Muscle of arm (tissue), 14 donors: ENCODE measurements at places on chromosomes 6 and 20.
A peak's percentile ranks its signal among the peaks of the same experiment; 100 is the strongest.

GRCh38 chr6:143368426-143368825 lies 82.1 kb downstream of the ADAT2 start:
- DNase-seq, result no peak

GRCh38 chr6:41088451-41088850 lies 15.7 kb downstream of the NFYA start:
- no peak for DNase-seq

DNA sequence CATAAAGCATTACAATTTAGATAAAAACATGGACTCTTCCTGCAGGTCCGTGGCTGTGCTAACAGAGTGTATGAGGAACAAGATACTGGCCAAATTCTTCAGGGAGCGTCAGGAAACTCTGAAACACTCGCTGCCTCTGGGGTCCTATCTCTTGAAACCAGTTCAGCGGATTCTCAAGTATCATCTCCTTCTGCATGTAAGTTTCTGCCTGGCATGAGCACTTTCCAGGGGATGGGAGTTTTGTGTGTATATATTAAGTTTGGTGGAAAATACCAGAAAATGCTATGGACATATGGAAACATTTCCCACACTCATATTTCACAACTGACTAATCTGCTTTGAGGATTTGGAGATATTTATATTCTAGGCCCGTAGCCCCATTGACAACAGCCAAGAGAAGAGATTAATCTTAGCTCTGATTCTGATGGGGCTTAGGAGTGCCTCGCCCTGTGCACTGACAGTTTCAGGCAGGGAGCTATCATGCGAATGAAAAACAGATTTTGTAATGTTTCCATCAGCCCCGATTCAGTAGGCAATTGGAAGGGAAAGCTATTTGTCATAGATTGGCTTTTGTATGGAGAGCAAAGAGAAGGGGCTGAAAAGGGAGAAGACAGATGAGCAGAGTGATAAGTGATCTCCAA lies 64.7 kb upstream of the MTHFD1L start:
- peak; percentile 86 for DNase-seq

DNA sequence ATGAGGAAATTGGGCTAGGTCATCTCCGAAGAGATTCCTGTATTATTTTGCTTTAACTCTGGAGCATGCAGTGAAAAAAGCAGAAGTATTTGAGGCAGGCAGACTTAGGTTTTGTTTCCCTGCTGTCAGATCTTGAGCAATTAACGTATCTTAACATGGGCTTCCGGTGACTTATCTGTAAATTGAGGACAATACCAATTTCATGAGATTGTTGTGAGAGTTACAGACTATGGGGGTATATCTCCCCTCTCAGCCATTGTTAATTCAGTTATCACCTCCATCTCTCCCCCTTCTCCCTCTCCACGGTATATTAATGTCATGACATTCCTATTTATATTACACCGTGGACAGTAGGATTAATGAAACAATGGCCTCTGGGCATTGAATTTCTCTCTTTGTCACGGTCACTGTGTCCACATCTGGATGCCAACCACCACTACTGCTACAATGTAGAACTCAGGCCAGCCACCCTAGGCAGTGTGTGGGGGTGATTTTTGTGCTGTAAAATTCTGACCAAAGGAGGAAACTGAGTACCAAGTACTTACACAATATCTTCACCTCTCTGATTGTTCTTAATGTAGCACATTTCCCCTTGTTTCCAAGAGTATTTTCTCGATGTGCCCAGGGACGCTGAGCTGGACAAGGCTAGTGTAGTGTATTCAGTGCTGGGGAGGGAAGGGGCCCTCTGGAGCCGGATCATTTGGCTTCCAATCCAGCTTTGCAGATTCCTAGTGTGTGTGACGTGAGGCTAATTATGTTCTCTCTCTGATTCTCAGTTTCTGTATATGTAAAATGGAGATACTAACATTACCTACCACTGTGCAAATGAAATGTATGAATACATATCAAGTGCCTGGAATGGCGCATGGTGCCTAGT lies 77.2 kb downstream of the GCNT2 start:
- DNase-seq, result no peak

GRCh38 chr6:136640132-136640915 lies 90.1 kb upstream of the MAP7 start:
- no peak for DNase-seq

DNA sequence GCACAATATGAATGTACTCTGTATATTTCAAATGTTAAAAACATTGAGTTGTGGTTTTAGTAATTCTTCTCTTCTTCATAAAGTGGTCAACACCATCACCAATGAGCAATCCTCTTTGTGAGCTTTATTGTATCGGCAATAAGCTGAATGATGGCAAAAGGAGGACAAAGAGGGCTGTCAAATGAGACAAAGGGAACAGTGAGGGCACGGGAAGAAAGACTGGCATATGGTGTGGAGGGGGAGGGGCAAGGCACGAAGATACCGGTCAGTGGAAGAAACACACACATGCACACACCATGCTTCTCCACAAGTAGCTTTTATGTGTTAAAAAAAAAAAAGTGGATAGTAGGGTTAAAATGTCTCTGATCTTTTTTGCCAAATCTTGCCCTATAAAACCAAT lies 506.8 kb upstream of the CITED2 start:
- no peak for DNase-seq

GRCh38 chr20:7123457-7123856 lies 356.0 kb downstream of the BMP2 start:
- no peak for DNase-seq

DNA sequence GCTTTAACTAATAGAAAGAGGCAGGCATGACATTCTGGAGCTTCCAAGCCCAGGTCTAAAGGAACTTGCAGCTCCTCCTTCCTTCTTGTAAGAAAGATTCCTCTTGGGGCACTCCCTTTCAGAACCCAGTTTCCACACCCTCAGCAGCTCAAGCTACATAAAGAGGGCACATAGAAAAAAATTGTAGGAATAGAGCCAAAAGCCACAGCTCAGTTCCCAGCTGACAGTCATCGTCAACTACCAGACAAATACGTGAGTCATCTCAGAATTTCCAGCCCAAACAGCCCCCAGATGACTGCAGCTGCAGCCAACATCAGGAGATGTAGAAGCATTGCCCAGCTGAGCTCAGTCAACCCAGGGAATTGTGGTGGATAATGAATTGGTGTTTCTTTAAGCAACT lies 349.8 kb upstream of the ARID1B start:
- no peak for DNase-seq

GRCh38 chr20:36777167-36777566 lies 3.6 kb upstream of the DSN1 start:
- peak; percentile 69 for DNase-seq

GRCh38 chr20:17533396-17533795 lies 2.2 kb upstream of the BFSP1 start:
- DNase-seq, result no peak

GRCh38 chr20:26218301-26218700 lies 521.6 kb upstream of the ZNF337 start:
- DNase-seq, result no peak

- DNase-seq, result peak; percentile 75
Observed at GRCh38 chr6:55963301-55963700, 87.9 kb upstream of the BMP5 start.

- no peak for DNase-seq
Observed at GRCh38 chr6:75926293-75927168, 145.9 kb downstream of the IMPG1 start.

DNA sequence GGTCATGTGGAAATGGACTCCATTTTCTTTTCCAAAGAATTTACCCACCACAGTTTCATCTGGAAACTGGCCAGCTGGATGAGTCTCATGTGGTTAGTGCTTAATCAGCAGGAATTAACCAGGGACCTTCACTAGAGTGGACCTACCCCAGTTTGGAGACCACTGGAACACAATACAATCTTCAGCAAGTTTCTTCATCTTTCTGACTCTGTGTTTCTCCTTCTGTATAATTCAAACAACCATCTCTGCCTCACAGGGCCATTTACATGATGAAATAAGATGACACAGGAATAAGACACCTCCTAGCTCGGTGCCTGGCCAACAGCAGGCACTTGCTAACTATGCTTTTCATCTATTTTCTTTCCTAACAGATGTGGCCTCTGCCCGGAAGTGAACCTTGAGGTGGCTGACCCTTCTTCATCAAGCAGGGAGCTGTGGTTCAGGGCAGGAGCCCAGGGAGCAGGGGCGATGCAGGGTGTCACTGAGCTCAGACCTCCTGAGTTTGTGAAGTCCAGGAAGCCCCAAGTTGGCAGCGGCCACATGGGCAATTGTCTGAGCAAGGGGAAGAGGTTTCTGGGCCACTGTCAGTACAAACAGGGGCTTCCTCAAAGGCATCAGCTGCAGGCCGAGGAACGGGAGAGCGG lies 98.8 kb downstream of the SOD2 start:
- DNase-seq, result no peak

GRCh38 chr6:14925699-14926026 lies 320.2 kb upstream of the JARID2 start:
- no peak for DNase-seq

DNA sequence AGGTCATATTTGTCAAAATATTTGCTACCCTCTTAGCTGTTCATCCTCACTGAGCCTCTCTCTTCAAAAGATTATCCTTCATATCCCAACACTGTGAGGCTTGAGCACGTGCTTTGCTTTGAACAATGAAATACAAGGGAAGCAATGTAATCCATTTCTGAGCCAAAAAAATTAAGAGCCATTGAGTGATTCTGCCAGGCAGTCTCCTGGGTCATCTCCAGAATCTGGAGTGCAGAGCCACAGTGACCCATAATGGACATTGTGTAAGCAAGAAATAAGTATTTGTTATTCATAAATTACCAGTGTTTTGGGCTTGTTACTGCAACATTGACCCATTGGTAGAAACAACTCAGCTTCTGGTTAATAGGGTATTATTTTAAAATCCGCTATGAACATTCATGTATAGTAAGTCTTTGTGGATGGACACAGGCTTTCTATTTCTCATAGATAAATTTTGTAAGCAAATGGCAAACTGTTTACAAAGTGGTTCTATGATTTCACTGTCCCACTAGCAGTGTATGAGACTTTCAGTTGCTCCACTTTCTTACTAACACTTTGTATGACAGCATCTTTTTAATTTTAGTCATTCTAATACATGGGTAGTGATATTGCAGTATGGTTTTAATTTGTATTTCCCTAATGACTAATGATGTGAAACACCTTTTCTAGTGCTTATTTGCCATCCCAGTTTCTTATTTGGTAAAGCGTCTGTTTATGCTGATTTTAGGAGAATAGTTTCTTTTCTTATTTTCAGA lies 358.2 kb downstream of the PLCB1 start:
- no peak for DNase-seq

DNA sequence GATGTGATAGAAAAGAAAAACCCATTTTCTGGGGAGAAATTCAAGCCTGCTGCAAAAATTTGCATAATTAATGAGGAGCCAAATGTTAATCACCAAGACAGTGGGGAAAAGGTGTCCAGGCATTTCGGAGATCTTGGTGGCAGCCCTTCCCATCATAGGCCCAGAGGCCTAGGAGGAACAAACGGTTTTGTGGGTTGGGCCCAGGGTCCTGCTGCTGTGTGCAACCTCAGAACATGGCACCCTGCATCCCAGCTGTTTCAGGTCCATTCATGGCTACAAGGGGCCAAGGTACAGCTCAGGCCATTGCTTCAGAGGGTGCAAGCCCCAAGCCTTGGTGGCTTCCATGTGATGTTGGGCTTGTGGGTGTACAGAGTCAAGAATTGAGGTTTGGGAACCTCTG lies 189.8 kb upstream of the IMPG1 start:
- no peak for DNase-seq

GRCh38 chr6:53658992-53659391 lies 6.6 kb downstream of the KLHL31 start:
- no peak for DNase-seq

DNA sequence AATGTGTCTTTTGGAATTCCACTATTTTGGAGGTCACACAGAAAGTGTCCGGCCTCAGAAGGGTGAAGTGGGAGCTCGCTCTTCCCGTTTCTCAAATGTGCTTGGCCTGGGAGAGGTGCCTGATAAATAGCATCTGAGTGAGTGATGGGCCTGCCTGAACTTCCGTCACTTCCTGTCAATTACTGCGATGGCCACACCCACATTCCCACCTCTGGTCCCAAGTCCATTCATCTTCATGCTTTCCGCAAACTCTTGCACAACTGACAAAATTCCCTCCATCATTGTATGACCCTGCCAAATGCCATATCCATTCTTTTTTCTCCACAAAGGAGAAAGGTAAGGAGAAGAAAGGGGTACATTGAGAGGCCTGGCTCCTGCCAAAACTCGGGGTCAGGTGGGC lies 169.0 kb downstream of the QKI start:
- no peak for DNase-seq

DNA sequence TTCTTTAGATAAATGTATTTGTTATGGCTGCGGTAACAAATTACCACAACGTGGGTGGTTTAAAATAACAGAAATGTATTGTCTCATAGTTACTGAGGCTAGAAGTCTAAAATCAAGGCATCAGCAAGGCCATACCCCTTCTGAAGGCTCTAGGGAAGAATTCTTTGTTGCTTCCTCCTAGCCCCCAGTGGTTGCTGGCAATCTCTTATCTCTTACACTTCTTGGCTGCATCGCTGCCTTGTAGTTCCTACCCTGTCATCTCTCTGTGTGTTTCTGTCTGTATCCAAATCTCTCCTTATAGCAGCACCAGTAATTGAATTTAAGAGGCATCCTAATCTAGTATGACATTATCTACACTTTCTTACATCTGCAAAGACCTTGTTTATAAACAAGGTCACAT lies 534.7 kb downstream of the PHF3 start:
- DNase-seq, result no peak

DNA sequence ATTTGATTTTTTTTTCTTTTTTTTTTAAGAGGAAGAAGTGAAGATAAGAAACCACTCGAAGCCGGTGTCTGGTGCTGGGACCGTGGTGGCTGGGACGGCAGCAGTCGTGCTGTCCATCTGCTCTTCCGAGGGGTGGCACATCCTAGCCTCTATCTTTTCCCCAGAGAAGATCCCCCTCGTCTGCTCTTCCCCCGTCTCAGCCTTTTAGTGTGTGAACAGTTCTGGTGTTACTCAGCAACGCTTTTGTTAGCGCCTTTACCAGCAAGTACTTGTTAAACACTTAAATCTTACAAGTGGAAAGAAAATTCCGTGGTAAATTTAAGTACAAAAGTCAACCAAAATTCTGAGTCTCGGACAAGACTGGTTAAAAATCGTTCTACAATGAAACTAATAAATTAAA lies 90.1 kb downstream of the RSPH3 start:
- no peak for DNase-seq

- peak; percentile 66 for DNase-seq
Observed at GRCh38 chr6:5030596-5031136, 26.8 kb upstream of the RPP40 start.

DNA sequence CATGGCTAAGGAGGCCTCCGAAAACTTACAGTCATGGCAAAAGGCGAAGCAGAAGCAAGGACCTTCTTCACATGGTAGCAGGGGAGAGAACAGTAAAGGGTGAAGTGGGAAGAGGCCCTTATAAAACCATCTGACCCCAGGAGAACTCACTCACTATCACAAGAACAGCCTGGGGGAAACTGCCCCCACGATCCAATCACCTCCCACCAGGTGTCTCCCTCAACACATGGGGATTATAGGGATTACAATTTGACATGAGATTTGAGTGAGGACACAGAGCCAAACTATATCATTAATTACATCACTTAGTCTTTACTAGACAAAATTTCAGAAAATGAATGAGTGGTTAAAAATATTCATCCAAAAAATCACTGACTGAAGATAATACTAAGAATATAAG lies 453.6 kb downstream of the COL12A1 start:
- no peak for DNase-seq

GRCh38 chr6:89079511-89080234 lies 878 bp upstream of the PNRC1 start:
- peak; percentile 79 for DNase-seq
